ENCODE measurements at places on chromosomes 5 and 9.

DNA sequence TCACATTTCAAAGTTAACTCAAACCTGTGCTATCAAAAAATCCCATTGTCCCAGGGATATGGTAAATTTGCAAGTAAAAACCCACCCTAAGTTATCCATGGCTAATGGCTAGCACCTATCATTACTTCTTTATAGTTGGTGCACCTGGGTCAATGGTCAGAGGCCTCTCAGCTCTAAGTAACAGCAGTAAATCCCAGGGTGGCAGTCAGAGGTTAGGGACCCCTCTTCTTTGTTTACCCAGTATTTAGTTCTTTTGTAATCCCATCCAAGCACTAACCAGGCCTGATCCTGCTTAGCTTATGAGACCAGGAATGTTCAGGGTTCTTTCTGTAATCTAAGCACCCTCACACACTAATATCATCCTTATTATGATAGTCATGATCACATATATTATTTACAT is 52.1 kb upstream of the WWC1 start:
- DNase-seq, result no peak

DNA sequence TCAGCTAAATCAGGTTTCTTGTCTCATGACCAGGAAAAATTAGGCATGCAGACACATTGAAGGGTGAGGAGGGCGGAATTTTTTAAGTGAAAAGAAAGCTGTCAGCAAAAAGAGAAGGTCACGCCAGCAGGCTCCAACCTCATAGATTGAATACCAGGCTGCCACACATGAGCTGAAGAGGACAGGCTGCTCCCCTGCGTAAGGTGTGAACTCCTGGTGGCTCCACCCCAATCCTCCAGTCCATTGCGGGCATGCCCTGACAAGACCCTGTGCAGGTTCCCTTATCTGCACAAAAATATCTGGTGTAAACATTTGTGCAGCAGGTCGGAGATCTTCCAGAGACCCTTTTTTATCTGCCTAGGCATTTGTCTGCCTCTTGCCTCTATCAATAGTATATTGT is 22.9 kb upstream of the TEX10 start:
- DNase-seq, result no peak

DNA sequence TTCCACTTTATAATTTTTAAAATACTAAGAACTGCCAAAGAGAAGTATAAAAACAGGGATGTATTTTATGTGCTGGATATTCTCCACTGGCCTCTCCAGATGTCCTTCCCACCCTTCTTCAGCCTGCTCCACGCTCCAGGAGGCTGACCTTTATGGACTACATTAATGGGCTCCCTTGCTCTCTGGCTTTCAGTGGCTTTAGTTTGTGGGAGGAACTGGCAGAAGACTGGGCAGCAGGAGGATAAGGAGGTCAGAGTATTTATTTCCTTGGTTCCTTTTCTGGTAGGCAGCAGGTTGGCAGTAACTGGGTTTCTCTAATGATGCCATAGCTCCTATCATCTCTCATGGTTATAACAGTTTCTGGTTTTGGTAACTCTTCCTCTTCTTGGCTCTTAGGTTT is 133.9 kb downstream of the PAM start:
- DNase-seq, result no peak

DNA sequence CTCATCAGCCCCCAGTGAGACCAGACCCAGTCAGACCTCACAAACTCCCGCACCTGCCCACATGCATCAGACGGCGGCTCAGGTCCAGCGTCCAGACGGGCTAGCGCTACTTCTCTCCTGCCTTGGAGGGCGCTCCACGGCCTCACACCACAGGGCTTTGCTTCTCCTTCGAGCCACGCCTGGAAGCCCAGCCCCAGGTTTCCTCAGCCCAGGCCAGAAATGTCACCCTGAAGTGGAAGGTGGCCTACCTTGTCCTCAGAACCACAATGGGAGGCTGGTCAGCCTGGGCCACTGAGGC is 2.8 kb downstream of the NACC2 start:
- DNase-seq, result no peak

- DNase-seq, result no peak
Measured at GRCh38 chr9:90807006-90807405, 5.4 kb downstream of the SYK start.

GRCh38 chr9:108423433-108423832 is 432.4 kb downstream of the ACTL7B start:
- no peak for DNase-seq
